ENCODE measurements at places on chromosomes 2 and 18. TPM values are rescaled to one million over a fixed set of nuclear protein-coding genes. Genes with fewer than 3 reads are reported as not detected.

CCDC68 gene
- total RNA-seq = not detected

CYRIA gene
- 54.8 TPM for total RNA-seq

CD207 gene
- not detected for total RNA-seq

FAHD2B gene
- total RNA-seq = 14.9 TPM

GRCh38 chr2:104840156-104840555 lies 13.8 kb upstream of the POU3F3 start:
- no peaks in the 10 kb centered on the region for H3K36me3 ChIP-seq
- H3K4me3 ChIP-seq = no peak overlapping the region
- DNase-seq = no peak
- H3K4me1 ChIP-seq = peaks cover 15% of the 10 kb centered on the region

- H3K4me3 ChIP-seq = no peak overlapping the region
- H3K4me1 ChIP-seq = peaks cover 16% of the 10 kb centered on the region
- H3K27ac ChIP-seq = no peak overlapping the region
- H3K27me3 ChIP-seq = no peaks in the 10 kb centered on the region
- no peaks in the 10 kb centered on the region for H3K36me3 ChIP-seq
Observed at GRCh38 chr2:174014011-174014698, 49.0 kb upstream of the SP3 start.

DNA sequence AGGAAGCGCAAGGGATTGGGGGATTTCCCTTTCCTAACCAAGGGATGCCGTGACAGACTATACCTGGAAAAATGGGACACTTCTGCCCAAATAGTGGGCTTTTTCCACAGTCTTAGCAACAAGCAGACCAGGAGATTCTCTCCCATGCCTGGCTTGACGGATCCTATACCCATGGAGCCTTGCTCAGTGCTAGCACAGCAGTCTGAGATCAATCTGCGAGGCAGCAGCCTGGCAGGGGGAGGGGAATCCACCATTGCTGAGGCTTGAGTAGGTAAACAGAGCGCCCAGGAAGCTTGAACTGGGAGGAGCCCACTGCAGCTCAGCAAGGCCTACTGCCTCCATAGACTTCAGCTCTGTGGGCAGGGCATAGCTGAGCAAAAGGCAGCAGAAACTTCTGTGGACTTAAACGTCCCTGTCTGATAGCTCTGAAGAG lies 3.2 kb upstream of the PUS10 start:
- H3K4me1 ChIP-seq = peaks cover 8% of the 10 kb centered on the region
- H3K4me3 ChIP-seq = no peak overlapping the region
- H3K27me3 ChIP-seq = no peaks in the 10 kb centered on the region
- no peak overlapping the region for H3K27ac ChIP-seq
- H3K36me3 ChIP-seq = peaks cover 3% of the 10 kb centered on the region
- no peak for DNase-seq

DNA sequence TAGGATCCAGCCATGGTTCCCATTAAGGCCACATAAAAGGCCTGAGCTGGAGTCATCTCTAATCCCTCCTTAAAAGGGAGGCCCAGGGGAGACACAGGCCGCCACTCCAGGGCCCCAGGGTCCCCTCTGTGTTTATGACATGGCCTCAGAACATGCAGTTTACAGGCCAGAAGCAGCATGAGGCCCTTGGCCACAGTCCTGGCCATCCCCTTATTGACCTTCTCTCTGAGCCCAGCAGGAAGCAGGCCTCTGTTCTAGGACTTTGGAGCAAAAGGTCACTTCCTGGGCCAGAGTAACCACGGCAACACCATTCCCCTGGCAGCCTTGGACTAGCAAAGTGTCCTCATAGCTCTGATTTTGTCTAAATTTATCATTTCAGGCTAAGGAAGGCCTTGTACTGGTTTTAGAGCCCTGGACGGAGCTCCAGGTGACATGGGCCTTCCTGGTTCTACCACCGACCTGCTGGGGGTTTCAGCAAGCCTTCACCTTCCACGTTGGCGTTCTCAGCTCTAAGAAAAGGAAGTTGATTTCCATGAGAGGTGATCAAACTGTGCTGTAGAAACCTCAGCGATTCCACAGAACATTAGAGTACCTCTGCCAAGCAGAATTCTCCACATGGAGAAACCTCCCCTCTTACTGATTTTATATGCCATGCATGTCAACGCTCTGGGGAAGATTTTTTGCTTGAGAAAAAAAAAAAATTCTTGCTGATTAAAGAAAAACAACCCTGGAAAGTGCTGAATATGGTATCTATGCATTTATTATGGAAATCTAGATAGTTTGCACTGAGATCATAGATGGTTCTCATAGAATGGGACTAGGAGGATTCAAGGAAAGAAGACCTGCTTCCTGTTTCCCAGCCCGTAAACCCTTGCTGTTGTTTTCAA lies 53.7 kb downstream of the HS1BP3 start:
- no peaks in the 10 kb centered on the region for H3K27me3 ChIP-seq
- H3K4me1 ChIP-seq = peaks cover 38% of the 10 kb centered on the region
- H3K27ac ChIP-seq = peak overlapping the region; percentile 94
- H3K36me3 ChIP-seq = no peaks in the 10 kb centered on the region
- H3K4me3 ChIP-seq = no peak overlapping the region
